Activated CD4-positive, alpha-beta T cell treated with anti-CD3 and anti-CD28 coated beads for 48 hours (primary cell): ENCODE measurements at places on chromosomes 1 and 21.

GRCh38 chr1:221002601-221003000 lies 123.4 kb downstream of the HLX start:
- no peak for DNase-seq

- DNase-seq, result no peak
Measured at GRCh38 chr1:244047621-244048255, 3.3 kb upstream of the ZBTB18 start.

DNA sequence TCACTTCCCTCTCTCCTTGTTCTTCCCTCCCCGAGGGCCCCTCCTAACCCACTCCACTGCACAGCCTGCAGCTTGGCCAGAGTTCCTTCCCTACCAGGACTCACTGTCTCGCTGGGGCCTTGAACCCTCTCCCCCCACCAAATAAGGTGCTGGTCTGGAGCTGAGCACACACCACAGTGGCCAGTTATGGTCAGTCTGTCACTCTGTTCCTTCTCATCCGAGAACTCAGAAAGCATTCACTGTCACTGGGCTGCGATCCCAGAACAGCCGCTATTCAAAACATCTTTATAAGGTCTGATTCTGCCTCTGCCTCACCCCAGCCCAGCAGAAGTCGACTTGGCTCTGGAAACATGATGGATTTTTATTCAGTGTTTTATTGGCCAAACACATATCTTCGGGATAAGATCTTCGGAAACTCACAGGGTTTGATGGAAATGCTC lies 19.8 kb upstream of the LBR start:
- DNase-seq, result no peak

DNA sequence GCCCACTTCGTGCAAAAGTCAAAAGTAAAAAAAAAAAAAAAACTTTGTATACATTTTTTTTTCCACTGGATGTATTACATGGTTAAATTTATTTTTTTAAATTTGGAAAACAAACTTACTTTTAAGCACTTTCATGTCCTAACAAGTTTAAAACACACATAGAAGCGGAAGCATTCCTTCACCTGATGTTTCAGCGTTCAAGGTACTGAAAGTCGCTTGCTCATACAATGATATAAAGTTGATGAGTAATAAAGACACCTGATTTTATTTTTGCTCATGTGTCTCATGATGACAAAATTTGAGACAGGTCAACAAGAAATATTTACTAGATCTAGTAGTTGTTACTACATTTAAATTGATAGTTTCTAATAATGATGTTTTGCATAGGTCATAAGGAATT lies 35.5 kb downstream of the ADAMTS1 start:
- DNase-seq, result no peak

DNA sequence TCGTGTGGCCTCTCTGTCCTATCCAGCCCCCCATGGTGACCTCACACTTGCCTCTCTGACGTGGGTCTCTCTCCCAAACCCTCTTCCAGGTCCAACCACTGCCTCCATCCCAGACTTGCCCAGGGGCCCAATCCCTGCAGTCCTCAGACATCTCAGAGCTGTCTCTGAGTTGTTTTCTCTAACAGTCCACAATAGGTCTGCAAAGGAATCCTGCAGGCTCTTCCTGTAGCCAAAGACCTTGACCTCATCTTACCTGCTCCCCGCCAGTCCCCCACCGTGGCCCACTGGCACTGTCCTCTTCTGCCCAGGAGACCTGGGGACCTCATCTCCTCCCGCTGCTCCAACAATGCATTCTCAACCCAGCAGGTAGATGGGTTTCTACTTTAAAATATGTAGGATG lies 10.0 kb downstream of the RNF187 start:
- DNase-seq, result no peak

- DNase-seq, result no peak
Measured at GRCh38 chr1:63690966-63691700, 82.7 kb upstream of the ROR1 start.

DNA sequence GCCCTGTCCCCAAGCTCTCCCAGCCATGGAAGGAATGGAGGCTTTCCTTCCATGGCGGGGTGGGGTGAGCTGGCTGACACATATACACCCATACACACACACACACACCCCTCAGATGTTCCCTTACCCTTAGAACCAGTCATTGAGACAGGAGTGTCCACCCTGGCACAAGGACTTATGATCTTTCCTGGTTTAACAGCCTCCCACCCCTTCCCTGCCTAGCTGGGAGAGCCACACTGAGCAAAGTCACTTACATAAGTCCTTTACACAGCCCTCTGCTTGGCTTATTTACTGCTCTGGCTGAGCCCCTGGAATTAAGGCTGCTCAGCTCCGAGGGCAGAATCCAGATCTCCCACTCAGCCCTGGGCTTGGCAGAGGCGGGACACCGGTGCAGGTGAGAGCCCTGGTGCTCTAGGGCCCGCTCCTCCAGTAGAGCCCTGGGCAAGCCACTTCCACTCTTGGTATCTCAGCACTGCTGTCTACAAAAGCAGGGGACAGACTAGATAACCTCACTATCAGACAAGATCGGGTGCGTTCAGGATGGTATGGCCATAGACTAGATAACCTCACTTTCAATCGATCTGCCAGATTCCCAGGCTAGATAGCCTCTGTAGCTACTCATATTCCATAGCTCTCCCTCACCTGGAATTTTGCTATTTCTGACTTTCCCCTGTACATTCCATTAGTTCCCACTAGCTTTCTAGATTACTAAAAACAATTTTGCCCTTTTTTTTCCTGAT lies 16.7 kb downstream of the SLC6A9 start:
- no peak for DNase-seq

- DNase-seq, result peak; percentile 20
Measured at GRCh38 chr21:45874716-45875415, 106.7 kb upstream of the COL6A1 start.

DNA sequence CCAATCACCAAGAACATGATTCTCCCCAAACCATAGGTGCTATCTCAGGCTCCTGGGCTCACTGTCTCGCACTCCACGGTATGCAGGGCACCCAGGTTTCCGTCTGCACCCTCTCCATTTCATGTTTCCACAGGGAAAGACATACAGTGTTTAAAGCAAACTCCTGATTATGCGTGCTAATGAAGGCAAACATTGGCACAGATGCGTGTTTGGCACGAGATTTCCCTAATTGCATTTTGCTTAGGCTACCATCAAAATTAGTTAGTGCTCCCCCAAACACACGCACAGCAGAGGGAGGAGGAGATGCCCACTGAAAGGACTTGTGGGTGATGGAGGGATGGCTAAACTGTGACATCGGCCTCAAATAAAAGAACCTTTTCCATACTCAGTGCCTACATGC lies 32.2 kb upstream of the TIAM1 start:
- DNase-seq, result no peak

GRCh38 chr21:28132713-28133112 lies 860.0 kb downstream of the LTN1 start:
- DNase-seq, result no peak

GRCh38 chr1:47766832-47767740 lies 230.1 kb downstream of the TRABD2B start:
- no peak for DNase-seq

DNA sequence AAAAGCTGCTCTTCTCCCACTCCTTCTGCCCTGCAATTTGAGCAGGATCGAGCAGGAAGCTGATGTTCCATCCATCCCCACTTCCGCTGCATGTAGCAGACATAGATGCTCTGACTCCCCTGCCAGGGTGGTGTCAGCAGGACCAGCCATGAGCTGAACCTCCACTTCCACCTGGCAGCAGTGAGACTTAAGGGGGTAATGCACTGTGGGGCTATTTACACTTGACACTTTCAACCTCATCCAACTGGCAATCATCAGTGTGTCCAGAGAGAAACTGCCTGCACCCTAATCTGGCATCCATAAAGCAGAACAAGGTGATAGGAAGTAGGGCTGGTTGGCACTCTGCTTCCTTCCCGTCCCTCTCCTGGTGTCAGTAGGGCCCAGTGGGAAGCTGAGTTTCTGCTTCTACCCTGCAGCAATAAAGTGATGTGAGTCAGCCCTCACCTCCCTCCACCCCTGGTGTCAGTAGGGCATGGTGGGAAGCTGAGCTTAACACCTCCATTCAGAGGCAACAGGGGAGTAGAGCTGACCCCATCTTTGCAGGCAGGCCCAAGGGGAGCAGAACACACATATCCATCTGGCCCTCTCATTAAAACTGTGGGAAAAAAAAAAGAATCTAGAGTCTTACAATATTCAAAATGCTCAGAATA lies 272.3 kb downstream of the PTPRU start:
- DNase-seq, result no peak

- no peak for DNase-seq
Measured at GRCh38 chr21:38989745-38990423, 184.2 kb downstream of the ETS2 start.

- no peak for DNase-seq
Measured at GRCh38 chr1:233859446-233859845, 45.0 kb upstream of the SLC35F3 start.

- no peak for DNase-seq
Measured at GRCh38 chr1:11498956-11499594, 20.1 kb downstream of the DISP3 start.

GRCh38 chr21:36647279-36648093 lies 51.4 kb upstream of the SIM2 start:
- DNase-seq, result no peak
